B cell (primary cell): ENCODE measurements at places on chromosomes 2 and 18.
A peak's percentile ranks its signal among the peaks of the same experiment; 100 is the strongest.

- no peak for DNase-seq
Observed at GRCh38 chr2:223044916-223045700, 6.9 kb upstream of the KCNE4 start.

DNA sequence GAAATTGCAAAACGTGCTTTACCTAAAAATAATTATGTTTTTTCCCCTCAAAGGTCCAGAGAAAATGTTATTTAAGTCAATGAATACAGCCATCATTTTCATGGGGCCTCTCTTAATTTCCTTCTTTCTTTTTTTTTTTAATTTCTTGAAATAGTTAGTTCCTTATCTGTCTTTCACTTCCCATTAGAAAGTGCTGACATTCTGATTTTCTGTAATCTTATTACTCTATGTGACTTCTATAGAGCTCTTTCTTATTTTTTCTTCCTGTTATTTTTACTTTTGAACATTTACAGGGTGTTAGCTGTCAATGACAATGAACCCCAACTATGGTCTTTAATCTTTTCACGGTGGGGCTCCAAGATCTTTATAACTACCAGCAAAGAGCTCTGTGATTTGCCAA lies 30.0 kb downstream of the CTLA4 start:
- peak; percentile 39 for DNase-seq

- peak; percentile 64 for DNase-seq
Observed at GRCh38 chr2:126657636-126658318, 1.8 kb downstream of the GYPC start.

DNA sequence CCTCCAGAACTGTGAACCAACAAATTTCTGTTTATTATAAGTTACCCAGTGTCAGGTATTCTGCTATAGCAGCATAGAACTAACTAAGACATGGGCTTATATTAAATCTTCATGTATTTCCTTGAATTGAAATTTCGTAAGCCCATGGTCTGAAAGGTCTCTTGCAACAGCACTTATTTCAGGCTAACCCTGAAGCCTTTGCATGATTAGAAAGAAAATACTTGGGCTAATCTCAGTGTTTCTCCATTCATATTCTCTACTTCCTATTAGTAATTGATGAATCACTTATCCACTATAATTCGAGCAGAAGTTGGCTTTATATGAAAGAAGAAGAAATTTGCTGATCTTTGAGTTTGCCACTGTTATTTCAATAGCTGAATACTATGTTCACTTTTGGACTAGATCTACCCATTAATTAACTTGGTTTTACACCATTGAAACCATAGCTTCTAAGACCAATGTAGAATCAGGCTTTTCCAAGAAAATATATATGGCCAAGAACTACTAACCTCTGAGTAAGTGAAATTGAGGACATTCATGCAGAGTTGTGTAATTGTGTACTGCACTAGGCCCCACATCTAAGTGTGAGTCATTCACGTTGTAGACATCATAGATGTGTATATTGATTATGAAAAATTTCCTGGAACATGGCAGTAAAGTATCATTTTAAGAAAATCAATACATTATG lies 731.6 kb downstream of the SOCS6 start:
- DNase-seq, result no peak

DNA sequence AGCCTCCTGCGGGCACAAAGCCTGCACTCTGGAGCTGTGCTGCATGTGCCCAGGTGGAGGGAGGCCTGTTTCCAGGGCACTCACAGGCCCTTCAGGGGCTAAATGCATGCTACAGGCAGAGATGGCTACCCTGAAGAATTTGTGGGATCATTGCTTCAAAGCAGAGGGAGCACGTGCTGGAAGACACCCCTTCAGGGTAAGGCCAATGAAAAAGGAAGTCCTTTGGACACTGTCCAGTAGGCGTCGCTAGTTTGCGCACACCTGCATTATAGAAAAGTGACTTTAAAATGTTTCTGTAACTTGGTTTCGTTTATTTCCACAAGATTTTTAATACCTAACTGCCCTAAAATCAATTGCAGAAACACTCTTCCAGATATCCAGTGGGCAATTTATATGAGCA lies 325.3 kb downstream of the ZNF516 start:
- DNase-seq, result no peak

DNA sequence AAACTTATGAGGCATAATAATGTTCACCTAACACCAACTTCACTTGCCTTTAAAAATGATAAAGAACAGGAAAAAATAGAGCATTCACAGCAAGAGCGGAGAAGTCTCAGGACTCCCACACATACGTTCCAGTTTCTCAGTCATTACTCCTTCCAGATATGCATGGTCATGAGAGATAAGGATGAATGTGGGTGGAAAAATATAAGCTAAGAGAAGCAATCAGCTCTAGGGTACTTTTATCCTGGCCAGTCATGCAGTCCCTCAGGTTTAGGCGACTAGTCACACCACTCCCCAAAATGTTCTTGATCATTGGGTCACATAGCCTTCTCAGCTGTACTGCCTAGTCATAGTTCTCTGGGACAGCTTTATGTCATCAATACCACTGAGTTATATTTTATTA lies 29.2 kb upstream of the CCDC178 start:
- DNase-seq, result no peak

GRCh38 chr18:22093731-22094357 lies 75.5 kb upstream of the GATA6 start:
- DNase-seq, result no peak

DNA sequence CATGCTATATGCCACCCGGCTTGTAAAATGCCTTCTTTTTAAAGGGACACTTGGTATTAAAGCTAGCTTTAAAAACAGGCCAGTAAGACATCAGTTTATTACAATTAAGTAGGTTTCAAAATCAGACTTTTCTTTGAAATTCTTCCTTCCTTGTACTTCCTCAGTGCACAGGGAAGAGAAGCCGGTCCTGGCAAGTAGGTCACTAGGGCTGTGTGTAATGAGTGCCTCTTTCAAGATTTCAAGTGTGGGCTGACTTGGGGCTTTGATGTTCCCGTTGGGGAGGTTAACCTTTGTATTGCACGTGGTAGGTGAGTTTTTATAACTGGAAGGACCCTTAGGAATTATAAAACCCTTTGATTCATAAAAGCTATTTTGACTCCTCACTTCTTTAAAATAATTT lies 566.4 kb upstream of the ID2 start:
- DNase-seq, result no peak

- no peak for DNase-seq
Observed at GRCh38 chr2:127254386-127254981, 34.4 kb upstream of the CYP27C1 start.

- no peak for DNase-seq
Observed at GRCh38 chr2:134108113-134108512, 145.8 kb upstream of the MGAT5 start.

DNA sequence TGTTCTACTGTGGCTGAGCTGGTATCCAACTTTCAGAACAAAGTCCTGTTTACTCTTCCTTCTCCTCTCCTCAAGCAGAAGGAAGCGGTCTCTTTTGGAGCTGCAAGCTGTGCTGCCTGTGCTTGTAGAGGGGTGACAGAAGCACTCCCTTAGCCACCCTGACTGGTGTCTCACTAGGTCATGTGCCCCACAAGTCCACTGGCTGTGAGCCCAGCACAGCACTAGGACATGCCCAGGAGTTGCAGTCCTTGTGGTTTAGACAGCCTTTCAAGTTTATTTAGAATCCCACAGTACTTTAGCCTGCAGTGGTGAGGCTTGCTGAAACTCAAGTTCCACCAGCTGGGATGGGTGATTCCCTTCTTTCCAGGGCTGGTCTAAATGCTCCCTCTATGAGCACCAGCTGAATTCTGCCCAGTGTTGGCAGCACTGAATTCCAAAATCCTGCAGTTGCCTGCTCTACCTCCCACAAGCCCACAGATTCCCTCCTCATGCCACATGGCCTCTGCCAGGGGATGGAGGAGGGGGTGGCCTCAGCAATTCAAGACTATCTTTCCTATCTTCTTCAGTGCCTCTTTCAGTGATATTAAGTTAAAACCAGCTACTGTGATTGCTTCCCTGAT lies 61.2 kb downstream of the CCDC85A start:
- DNase-seq, result no peak

- no peak for DNase-seq
Observed at GRCh38 chr2:583666-584065, 93.5 kb downstream of the TMEM18 start.

- DNase-seq, result no peak
Observed at GRCh38 chr2:213455316-213456008, 171.2 kb downstream of the SPAG16 start.

DNA sequence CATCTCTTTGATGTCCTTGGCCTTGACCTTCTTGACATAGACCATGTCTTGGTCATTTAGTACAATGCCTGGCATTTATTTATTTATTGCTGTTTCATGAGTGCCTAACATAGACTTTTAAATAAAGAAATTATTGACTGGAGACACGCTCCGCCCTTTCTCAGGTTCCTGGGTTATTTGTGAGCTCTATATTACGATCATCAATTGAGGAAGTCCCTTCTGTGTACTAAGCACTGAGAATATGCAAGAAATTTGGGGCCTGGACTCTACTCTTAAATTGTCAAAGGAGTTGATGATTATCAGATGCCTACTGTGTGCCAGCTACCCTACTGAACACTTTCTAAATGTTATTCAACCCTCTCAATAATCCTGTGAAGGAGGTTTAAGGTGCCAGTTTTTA lies 19.7 kb upstream of the TET3 start:
- no peak for DNase-seq

DNA sequence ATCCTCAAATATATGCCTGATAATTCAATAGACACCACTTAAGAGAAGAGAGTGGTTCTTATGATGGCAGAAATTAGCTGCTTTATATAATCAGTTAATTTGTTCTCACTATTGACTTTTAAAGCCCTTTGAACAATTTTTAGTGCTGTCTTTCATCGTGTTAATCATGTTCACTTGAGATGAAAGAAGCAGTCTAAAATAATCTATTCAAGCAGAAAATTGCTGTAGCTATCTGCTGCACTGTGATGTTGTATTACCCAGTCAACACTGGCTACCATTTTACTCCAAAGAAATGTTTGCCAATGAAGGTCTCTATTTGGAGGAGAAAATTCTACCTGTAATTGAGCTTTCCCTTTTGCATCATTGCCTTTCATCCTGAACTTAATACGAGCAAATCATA lies 459.8 kb upstream of the FSIP2 start:
- DNase-seq, result no peak

DNA sequence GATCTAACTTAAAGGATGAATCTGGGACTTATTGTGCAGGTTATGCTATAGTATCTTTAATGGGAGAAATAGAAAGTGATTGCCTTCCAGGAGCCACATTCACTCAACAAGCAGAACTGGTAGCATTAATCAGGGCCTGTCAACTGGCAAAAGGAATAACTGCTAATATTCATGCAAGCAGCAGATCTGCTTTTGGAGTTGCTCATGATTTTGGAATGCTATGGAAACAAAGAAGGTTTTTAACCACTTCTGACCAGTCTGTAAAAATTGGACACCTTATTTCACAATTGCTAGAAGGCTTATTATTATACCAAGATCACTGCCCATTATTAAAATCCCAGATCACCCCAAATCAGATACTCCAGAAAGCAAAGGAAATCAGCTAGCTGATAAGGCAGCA lies 200.4 kb downstream of the MREG start:
- no peak for DNase-seq

DNA sequence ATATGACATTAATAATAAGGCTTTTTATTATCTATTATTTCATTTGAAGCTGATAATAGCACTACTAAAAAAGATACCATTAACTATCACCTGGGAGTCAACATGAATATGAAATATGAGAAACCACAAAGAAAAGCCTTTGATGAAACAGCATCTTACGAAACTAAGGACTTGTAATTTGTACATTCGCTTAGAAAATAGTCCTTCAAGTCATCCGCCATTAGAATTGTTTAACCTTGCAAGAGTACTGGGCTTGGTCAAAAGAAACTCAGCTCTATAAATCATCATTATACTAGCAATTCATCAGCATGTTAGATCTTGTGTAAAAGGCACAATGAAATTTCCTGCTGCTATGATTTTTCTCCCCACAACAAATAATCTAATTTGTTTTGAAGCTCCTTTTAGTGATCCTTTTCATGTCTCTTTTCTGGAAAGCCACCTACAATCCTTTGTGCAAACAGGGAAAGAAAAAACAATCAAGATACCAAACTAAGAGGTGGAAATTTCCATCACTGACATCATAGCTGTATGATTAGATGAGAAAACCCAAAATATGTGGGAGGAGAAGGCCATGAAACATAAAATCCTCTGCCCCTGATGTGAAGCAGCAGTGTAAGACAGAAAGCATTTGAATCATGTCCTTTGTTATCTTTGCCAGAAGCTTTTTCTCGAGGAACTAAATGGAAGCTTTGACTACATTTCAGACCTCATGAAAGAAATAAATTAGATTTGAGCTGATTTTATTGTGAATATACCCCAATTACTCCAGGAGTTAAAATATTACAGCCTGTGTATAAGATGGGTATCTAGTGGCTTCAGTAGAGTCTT lies 31.2 kb downstream of the SCN9A start:
- no peak for DNase-seq

DNA sequence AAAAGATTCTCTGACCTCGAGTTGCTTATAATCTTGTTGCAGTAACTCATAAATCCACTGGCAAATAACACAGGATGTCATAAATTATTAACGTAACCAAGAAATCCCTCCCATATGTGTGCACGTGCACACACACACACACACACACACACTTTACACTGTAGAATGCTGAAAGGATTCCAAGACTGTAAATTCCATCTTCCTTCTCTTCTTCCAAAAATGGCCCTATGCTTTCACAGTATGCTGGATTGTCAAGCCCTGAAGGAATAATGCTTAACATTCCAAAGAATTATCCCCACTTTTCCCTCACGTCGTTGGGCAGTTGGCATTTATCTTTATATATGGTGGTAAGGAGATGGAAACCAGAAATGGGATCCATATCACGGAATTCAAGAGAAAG lies 117.5 kb upstream of the CRIM1 start:
- DNase-seq, result no peak

GRCh38 chr2:6826081-6826913 lies 39.4 kb downstream of the CMPK2 start:
- peak; percentile 34 for DNase-seq

DNA sequence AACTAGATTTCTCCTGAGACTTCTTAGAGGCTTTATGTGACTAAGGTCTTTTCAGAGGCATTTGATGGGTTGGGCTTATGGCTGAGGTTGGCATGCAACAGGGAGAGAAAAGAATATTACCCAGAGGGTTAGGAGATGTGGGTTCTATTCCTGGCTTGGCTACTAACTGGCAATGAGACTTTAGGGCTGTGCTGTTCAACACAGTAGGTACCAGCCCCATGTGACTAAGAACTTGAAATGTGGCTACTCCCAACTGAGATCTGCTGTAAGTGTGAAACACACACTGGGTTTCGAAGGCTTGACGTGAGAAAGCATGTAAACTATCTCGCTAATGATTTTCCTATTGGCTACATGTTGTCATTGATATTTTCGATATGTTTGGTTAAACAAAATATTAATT lies 324.9 kb upstream of the SLC14A2 start:
- DNase-seq, result no peak

DNA sequence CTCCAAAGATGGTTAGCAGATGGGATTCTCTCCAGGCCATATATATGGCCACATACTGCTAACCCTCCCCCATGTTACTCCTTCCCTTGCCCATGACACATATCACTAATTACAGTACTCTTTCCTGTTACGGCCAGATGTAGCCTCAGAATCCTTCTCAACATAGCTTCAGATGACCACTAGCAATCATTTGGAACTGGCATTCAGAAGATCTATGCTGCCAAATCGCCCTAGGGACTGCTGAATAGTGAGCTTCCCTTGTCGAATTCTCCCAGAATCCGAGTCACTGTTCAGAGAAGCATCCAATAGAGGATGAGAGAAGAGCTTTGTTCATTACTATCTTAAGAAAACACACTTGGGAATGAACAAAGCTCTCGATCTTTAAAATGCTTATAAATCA lies 121.2 kb upstream of the TANK start:
- DNase-seq, result no peak
